ENCODE measurements at places on chromosomes 1 and 21. TPM values are rescaled to one million over a fixed set of nuclear protein-coding genes. Genes with fewer than 3 reads are reported as not detected.

ALX3 gene
- not detected for total RNA-seq

SLAMF9 gene
- not detected for total RNA-seq

PMF1 gene
- 69.0 TPM for total RNA-seq

LCE2A gene
- total RNA-seq, result not detected

SLAMF1 gene
- total RNA-seq, result 0.64 TPM

ZYG11A gene
- 0.12 TPM for total RNA-seq

OR10Z1 gene
- total RNA-seq, result not detected

LPAR3 gene
- total RNA-seq, result 2.0 TPM

PCP4 gene
- 1.1 TPM for total RNA-seq

MAP1LC3C gene
- total RNA-seq, result 1.9 TPM

DNAH14 gene
- 40.9 TPM for total RNA-seq

AGBL4 gene
- 3.3 TPM for total RNA-seq

ASB17 gene
- not detected for total RNA-seq

FAM131C gene
- total RNA-seq, result 1.7 TPM

NBPF4 gene
- not detected for total RNA-seq

ANGPTL3 gene
- total RNA-seq, result 1.2 TPM

ARHGEF16 gene
- 15.5 TPM for total RNA-seq

PTPRC gene
- total RNA-seq, result 26.6 TPM

OR2AK2 gene
- not detected for total RNA-seq

SELENBP1 gene
- 60.4 TPM for total RNA-seq

TIE1 gene
- 87.1 TPM for total RNA-seq

ADORA3 gene
- 0.88 TPM for total RNA-seq

MX1 gene
- 11.7 TPM for total RNA-seq

SPATA21 gene
- total RNA-seq, result not detected

PRAMEF12 gene
- total RNA-seq, result not detected

GJA4 gene
- 18.5 TPM for total RNA-seq

HSPG2 gene
- 313 TPM for total RNA-seq

MACO1 gene
- 15.5 TPM for total RNA-seq

PAPPA2 gene
- total RNA-seq, result 23.4 TPM

MEF2D gene
- 31.0 TPM for total RNA-seq

MARK1 gene
- total RNA-seq, result 11.6 TPM

LMOD1 gene
- total RNA-seq, result 12.6 TPM

PROK1 gene
- not detected for total RNA-seq

PIK3R3 gene
- total RNA-seq, result 14.1 TPM

LAD1 gene
- total RNA-seq, result 17.6 TPM

All from metanephros (tissue), 2 donors.